ENCODE measurements at places on chromosomes 7 and 10.
A peak's percentile ranks its signal among the peaks of the same experiment; 100 is the strongest.

GRCh38 chr7:41027428-41028115, 675.3 kb downstream of the INHBA start:
- no peak for DNase-seq

- no peak for DNase-seq
Measured at GRCh38 chr10:56318816-56319215, 42.2 kb downstream of the ZWINT start.

- no peak for DNase-seq
Measured at GRCh38 chr10:14757394-14757793, 17.3 kb downstream of the FAM107B start.

GRCh38 chr10:13236638-13237037, 2.5 kb upstream of the UCMA start:
- no peak for DNase-seq

- DNase-seq: no peak
Measured at GRCh38 chr7:26594553-26594952, 269.8 kb downstream of the SKAP2 start.

- no peak for DNase-seq
Measured at GRCh38 chr7:36048141-36048901, 104.7 kb upstream of the EEPD1 start.

GRCh38 chr10:89926736-89927135, 225.3 kb downstream of the KIF20B start:
- no peak for DNase-seq

GRCh38 chr7:14688208-14688607, 214.3 kb downstream of the DGKB start:
- no peak for DNase-seq

- DNase-seq: no peak
Measured at GRCh38 chr10:100978121-100978900, 9.0 kb downstream of the MRPL43 start.

- DNase-seq: no peak
Measured at GRCh38 chr10:3869036-3869435, 84.0 kb upstream of the KLF6 start.

GRCh38 chr7:98238076-98238475, 14.0 kb downstream of the TECPR1 start:
- no peak for DNase-seq

- no peak for DNase-seq
Measured at GRCh38 chr10:42932735-42933447, 144.0 kb upstream of the RET start.

GRCh38 chr10:35268791-35269257, 67.5 kb upstream of the CCNY start:
- no peak for DNase-seq

GRCh38 chr10:76012716-76013327, 581.4 kb downstream of the LRMDA start:
- no peak for DNase-seq

GRCh38 chr10:101321073-101321472, 32.9 kb upstream of the BTRC start:
- DNase-seq: no peak

GRCh38 chr10:132396494-132397035, 435 bp upstream of the PWWP2B start:
- DNase-seq: peak; percentile 76

DNA sequence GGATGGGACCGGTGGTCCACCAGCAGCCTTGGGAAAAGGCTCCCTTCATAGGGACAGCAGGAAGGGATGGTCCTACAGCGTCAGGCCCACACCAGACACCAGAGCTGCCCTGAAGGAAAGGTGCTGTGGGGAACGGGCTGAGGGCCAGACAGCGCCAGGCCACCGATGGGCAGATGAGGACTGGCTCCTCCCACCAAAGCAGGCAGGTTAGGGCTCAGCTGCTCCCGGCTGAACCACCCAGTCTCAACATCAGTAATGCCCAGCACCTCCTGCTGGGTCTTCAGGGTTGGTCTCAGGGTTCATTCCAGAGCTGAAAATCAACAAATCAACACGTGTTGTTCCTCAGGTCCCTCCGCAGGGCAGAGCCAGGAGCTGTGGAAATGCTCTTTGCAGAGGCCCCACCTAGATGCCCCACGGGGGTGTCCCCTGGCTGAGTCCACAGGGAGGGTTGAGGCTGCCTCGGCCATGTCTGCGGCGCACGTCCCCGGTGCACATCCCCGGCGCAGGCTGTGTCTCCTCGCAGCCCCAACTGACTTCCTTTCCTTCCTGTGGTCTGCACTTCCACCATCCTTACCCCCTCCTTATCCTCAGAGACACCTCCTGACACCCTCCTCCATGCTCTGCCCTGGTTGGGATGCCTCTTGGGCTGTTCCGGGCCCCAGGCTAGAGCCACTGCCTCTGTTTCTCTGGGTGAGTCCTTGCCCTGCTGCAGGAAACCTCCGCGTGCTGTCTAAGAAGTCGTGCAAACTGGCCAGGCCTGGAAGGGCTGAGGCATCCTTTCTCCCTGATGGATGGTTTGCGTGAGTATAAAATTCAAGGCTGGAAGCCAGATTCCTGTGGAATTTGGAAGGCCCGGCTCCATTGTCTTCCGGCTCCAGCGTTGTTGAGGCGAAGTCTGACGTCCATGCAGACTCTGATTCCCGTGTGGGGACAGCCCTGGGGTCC, 32.8 kb upstream of the CFAP46 start:
- no peak for DNase-seq

GRCh38 chr7:101669307-101669706, 40.2 kb upstream of the MYL10 start:
- DNase-seq: no peak

GRCh38 chr10:62454687-62455397, 80.7 kb downstream of the ZNF365 start:
- DNase-seq: no peak

DNA sequence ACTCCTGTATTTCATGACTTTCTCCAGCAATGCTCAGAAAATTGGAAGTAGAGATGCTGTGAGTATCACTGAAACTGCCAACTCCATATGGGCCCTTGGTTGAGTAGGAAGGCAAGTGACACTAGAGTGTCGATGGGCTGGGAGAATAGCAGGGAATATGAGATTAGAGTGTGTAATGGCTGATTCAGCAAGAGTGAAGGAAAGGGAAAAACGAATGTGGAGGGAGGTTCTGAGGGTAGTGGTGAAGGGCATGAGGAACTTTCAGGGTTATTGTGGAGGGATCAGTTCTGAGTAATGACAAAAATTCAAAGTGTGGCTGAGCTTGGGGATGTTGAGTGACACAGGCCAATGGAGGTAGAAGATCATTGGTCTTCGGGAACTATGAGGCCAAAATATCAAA, 49.0 kb upstream of the PCGF5 start:
- no peak for DNase-seq

DNA sequence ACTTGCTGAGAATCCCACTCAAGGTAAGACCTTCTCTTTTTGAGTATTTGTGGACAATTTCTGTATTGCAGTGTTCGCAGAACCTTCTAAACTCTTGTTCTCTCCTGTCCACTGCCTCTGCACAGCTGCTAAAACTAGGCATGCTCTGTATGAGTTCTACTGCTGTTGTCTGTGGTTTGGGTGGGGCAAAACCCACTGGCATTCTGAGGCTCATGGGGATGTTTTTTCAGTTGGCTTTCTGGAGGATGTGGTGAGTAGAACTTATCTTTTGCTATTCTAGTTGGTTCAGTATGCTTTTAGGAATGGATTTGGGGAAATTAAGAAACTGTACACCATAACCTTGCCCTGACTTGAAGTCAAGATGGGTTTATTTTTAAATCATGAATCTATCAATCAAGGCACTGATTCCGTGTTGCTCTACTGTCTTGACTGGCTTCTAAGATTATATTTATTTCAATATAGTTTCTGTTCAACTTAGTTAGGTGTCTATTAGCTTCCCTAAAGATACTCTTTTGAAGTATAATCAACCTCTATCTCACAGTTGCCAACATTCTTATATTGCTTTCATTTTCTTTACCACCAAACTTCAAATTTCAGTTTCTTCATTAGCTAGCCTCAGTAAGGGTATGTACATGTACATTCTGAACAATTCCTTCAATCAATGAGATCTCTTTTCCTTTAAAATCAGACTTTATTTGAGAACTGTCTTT, 25.0 kb upstream of the C1GALT1 start:
- peak; percentile 92 for DNase-seq

DNA sequence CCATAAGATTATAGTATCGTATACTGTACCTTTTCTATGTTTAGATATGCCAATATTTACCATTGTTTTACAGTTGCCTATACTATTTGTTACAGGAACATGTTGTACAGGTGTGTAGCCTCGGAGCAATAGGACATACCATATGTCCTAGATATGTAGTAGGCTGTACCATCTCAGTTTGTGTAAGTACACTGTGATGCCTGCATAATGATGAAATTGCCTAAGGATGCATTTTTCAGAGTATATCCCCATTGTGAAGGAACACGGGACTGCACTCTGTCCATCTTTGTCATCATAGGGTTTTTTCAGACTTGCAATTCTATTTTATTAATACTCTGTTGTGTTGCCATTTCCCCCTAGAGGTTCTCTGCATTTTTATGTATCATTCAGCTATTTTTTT, 50.1 kb downstream of the MCU start:
- DNase-seq: no peak

GRCh38 chr7:127189074-127189473, 63.7 kb downstream of the GRM8 start:
- DNase-seq: no peak

DNA sequence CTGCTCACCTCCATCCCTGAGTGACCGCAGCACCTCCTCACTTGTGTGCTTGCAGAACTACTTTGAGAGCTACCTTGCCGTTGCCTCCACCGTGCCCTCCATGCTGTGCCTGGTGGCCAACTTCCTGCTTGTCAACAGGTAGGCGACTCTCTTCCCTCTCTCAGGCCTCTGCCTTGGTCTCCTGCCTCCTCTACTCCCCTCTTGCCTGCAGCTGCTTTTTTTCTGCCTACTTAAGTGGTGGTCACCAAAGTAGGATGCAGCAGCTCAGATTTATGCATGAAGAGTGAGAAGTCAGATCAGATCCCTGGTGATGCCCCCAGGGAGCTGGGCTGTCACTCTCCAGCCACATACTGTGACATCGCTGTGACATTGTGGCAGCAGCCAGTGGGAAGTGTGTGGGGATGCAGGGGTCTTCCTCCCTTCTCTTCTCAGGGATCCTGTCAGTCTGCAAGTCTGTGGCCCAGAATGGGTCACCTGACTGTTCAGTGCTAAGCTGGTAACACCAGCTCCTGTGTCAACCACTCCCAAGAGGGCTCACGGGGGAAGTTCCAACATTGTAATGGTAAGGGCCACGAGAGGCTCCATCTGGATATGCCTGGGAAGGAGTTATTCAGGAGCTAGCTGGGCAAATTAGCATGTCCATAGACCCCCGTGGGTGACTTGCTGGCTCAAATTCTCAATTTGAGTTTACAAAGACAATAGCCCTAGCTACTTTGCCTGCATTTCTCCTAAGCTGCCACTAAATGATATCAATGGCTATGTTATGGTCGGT, 25.3 kb downstream of the SLC29A3 start:
- no peak for DNase-seq

- DNase-seq: no peak
Measured at GRCh38 chr10:21184216-21184615, 287.1 kb upstream of the NEBL start.

DNA sequence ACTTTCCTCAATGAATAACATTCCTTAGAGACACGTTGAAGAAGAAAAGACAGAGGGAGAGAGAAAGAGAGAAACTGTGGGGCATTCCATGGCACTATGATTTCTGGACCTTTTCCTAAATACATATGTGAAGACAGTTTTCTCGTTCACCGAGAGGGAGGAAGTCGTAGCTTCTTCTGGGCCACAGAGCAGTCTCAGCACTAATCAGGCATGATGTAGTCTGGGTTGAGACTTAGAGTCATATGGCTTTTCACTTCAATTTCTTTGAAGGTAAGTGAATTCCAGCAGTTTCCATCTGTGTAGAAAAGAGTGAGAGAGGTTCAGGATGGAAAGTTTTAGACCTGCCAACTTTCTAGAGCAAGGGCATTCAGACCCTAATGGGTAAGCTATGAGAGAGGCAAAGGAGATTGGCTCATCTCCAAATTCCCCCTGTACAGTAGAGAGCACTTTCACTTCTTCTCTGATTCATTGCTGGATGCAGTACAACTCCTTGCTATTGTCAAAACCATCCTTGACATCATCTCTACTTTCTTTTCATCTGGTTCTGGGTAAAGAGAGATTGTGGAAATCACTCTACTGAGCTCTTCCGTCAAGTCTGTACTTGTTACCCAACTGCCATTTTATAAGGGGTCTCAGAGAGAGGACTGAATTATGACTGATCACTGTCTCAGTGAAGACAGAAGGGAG, 31.5 kb upstream of the OR9A4 start:
- no peak for DNase-seq

- no peak for DNase-seq
Measured at GRCh38 chr10:29245476-29245875, 43.4 kb upstream of the LYZL1 start.

GRCh38 chr10:62376071-62377025, 2.2 kb downstream of the ZNF365 start:
- no peak for DNase-seq

GRCh38 chr7:37944737-37945054, 24.3 kb downstream of the EPDR1 start:
- DNase-seq: no peak

DNA sequence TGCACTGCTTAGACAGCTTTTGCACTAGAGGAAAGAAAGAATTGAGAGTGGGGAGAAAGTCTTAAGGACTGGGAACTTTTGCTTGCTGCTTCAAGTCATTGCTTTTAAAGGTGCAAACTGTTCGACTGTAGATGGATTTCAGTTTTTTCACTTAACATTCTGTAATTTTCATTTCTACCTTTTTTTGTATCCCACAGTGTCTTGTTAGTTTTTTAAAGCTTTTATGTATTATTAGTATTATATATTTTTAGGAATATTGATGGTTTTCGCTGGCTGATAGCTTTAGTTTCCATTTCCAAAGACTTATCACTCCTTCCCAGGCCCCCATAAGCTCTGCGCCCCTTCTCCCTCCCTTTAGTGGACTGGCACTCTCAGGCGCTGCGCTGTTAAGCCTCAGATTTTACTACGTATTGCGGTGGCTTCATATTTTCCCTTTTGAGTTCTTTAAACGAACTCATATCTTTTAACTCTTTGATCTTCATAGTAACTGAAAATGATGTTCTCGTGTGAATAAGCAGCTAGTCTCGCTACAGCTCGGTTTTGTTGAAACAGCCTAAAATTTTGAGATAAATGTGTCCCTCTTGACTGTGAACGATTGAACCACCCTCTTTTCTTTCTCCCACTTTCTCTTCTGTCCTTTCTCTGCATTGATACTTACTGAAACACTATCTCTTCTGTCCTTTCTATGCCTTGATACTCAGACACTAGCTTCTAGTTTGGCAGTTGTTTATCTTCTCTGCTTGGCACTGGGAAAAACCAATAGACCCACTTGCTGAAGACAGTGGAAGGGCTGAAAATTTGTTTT, 2.5 kb upstream of the ETV1 start:
- DNase-seq: no peak

GRCh38 chr7:23383225-23383624, 84.1 kb downstream of the MALSU1 start:
- DNase-seq: no peak

DNA sequence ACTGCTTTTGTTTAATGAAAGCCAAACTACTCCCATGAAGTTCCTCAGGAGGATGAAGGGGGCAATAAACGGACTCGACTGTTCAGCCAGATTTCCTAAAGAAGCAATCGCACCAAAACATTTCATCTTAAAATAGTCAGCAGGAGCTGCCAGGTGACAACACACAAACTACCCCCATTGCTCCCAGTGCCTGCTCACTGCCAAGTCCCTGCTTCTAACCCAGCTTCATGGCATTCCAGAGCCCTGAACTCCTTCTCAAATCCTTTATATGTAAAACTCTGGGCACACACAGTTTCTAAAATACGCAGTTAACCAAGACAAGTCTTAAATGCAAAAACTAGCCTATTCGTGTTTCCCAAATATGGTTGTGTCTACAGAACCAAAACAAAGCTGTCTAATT, 110.0 kb downstream of the SORBS1 start:
- no peak for DNase-seq
